ENCODE measurements at places on chromosomes 7 and 10.

DNA sequence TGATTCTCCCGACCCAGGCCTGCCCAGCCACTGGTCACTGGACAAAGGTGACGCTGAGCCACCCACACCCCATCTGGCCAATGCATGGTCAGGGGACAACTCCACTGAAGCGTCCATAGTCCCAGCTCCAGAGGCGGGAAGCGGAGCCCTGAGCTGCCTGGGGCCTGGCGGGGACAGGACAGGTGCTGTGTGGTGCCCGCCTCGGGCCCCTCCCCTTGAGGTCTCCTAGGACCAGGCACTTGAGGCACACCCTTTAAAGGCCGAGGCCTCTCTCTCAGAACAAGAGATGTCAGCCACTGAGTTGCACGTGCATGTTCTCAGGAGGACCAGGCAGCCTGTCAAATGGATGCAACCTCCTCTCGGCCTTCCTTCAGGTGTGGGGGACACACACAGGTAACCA lies 52.5 kb upstream of the PPP2R2D start:
- DNase-seq = no peak

GRCh38 chr7:116200963-116201362 lies 9.4 kb upstream of the TES start:
- DNase-seq = no peak

- no peak for DNase-seq
Measured at GRCh38 chr7:11315666-11316258, 342.1 kb downstream of the PHF14 start.

DNA sequence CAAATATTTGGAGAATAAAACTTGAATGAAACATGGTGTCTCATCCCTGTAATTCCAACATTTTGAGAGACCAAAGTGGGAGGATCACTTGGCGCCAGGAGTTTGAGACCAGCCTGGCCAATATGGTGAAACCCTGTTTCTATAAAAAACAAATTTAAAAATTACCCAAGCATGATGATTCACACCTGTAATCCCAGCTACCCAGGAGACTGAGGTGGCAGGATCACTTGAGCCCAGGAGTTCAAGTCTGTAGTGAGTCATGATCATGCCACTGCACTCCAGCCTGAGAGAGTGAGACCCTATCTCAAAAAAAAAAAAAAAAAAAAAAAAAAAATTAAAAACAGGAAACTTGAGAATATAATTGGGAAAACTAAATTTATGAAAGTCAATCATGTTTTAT lies 481.1 kb downstream of the SEMA3D start:
- no peak for DNase-seq

GRCh38 chr10:48551861-48552591 lies 52.8 kb downstream of the ARHGAP22 start:
- DNase-seq = peak; percentile 66

DNA sequence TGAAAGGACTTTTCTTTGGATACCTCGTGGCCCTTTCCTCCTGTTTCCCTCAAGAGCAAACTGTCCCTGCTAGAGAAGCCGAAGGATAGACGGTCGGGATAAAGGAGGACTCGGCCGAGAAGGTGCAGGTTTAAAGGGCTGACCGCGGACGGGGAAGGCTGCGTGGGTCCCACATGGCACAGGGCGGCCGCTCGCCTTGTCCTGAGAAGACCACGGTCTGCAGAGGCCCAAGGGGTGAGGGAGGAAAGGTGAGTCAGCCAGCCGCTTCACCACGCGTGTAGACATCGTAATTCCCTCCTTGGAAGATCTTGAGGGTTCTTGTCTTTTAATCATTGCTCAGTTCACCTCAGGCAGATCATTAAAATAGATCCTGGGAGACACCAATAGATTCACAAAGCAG lies 253.8 kb downstream of the DPP6 start:
- no peak for DNase-seq

DNA sequence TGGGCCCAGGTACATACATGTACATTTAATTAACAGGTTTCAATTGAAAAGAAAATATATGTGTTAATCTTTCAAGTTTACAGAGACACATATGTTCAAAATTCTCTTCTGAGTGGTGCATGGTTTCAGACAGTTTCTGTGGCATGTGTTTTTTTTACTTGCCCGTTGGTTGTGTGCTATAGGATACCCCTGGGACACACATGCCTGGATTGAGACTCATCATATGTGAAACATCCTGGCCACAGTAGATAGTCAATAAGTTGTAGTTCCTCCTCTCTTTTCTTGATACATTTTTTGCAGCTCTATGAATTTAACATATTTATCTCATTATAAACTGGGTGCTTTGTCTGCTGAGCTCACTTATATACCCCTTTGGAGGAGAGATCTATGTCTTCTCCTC lies 207.8 kb upstream of the CTBP2 start:
- no peak for DNase-seq

DNA sequence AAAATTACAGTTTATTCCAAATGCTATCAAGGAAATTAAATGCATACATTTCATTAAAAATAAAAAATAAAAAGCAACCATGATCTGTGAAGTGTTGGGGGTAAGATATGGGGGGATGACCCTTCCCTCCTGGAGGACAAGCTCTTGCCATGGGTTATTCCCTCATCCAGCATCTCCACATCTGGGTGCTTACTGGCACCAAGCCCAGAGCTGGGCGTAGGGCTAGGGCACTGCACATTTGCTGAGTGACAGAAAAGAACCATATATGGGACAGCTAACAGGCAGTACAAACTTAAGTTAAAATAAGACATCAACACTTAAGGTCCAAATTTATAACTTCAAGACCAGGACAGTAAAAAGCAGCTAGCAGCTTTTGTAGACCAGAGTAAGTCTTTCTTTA lies 10.2 kb downstream of the CCDC6 start:
- no peak for DNase-seq

DNA sequence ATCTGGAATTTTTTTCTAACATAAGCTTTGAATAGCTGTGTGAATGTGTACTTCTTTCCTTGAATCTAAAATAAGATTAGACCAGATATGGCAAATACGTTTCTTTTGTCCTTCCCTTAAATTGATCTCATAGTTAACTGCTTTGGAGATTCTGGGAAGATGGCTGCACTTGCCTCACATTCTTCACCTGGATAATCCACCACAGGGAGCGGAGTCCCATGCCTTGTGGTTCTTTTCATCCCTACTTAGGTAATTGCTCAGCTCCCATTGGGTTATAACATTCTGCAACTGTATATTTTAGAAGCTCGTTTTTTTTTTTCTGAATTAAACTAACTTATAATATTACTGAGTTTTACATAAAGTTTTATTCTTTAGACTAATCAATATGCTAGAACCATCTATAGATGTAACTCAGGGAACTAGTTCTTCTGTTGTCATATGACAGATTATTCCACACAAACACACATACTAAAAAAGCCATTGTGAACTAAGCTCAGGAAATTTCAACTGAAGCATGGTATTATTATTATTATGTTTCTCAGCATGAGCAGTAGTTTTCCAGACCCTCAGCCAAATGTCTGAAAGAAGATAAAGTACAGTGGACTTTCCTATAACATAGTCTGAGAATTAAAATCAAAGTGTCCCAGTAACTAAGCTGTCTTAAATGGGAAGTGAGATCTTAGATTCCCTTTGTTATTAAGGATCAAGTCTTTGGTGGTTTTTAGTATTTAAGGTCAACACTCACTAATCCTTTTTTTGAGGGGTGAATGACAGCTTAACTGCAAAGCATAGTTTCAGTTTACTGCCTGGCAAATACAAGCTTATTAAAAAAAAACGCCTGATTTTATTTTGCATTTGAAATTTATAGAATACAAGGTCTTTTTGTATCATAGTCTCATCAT lies 182.3 kb downstream of the PPP1R9A start:
- DNase-seq = no peak

DNA sequence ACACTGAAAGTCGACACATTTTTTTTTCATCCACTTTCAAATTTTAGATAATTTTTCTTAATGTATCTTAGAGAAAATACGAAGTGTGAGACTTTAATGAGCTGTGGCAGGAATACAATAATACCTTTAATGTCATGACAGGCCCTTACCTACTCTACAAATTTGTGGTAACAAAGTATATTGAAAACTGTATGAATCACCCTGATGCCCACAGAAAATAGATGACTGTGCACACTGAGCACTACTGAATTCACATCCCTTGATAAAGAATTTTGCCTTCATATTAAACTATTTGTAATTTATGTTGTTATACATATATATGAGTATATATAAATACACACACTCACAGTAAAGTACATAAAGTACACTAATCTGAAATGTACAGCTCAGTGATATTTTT lies 51.7 kb downstream of the AKR1D1 start:
- no peak for DNase-seq

GRCh38 chr7:155598810-155599210 lies 45.7 kb upstream of the RBM33 start:
- peak; percentile 79 for DNase-seq

DNA sequence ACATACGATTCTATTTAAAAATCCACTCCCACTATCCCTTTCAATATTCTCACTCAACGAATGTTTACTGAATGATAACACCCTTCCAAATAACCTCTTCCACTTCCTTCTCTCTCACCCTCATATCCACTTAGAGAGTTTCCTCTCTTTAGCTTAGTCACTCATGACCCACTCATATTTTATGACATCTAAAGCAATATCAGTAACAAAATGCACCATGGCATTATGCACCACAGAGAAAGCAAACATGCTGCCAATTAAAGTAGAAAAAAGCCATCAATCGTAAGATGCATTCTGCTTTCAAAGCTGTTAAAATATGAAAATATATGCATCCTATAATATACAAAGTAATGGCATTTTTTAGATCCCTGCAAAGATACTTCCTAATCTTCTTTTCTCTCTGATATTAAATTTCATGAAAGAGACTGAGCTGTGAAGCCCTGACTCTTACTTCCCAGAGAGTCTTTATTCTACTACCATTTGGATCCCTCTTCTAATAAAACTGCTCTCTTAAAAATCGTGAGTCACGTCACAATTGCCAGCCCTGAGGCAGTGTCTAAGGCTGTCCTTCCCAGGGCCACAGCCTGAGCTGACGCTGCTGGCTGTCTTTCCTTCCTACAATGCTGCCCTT lies 283.0 kb upstream of the KLF6 start:
- DNase-seq = no peak

GRCh38 chr7:111405621-111406020 lies 156.7 kb downstream of the IMMP2L start:
- no peak for DNase-seq

GRCh38 chr10:78286186-78286585 lies 252.5 kb downstream of the RPS24 start:
- DNase-seq = no peak

- DNase-seq = no peak
Measured at GRCh38 chr10:52383088-52383487, 69.0 kb downstream of the DKK1 start.

- no peak for DNase-seq
Measured at GRCh38 chr10:13672548-13672947, 85.8 kb downstream of the PRPF18 start.

- DNase-seq = no peak
Measured at GRCh38 chr7:13322126-13322525, 634.7 kb downstream of the ARL4A start.

Measured in inflammatory macrophage (primary cell).